Fibroblast of skin of abdomen (primary cell): ENCODE measurements at places on chromosomes 5 and 9.

DNA sequence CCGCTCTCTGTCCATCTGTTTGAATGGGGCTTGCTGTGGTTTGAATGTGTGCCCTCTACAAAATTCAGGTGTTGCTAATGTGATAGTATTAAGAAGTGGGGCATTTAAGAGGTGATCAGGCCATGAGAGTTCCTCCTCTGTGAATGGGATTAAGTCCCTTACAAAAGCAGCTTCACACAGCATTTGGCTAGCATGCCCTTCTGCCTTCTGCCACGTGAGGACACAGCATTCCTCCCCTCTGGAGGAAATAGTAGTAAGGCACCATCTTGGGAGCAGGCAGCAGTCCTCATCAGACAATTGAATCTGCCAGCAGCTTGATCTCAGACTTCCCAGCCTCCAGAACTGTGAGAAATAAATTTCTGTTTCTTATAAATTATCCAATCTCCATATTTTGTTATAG, 540.2 kb downstream of the CSNK1G3 start:
- DNase-seq = no peak

DNA sequence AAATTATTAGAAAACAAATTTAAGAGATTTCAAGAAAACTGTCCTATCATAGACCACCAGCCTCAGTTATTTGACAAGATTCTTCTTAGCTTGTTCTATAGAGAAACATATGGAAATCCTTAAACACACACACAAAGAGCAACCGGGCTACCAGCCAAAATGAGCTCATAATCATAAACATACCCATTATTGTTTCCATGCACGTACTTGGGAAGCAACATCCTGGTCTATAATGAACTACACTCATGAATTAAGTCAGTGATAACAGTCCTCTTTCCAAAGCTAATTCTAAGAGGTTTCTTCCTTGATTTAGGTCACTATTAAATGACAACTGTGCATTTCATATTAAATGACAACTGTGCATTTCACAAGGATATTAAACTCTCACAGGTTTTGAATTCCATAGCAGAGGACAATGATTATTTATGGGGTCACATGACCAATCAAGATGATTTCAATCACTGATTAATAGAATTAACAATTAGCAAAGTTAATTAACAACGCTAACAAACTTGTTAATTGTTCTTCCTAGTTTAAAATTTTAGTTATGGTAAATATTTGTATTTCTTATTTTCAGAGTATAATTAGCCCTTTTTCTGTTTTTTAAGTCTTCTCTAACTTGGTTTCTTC, 77.0 kb downstream of the OXCT1 start:
- DNase-seq = peak; percentile 97

- DNase-seq = peak; percentile 72
Measured at GRCh38 chr5:43482490-43483297, 971 bp downstream of the TMEM267 start.

GRCh38 chr5:114055318-114056184, 306.3 kb upstream of the KCNN2 start:
- DNase-seq = peak; percentile 68

- no peak for DNase-seq
Measured at GRCh38 chr5:96096724-96097123, 135.1 kb upstream of the ELL2 start.

DNA sequence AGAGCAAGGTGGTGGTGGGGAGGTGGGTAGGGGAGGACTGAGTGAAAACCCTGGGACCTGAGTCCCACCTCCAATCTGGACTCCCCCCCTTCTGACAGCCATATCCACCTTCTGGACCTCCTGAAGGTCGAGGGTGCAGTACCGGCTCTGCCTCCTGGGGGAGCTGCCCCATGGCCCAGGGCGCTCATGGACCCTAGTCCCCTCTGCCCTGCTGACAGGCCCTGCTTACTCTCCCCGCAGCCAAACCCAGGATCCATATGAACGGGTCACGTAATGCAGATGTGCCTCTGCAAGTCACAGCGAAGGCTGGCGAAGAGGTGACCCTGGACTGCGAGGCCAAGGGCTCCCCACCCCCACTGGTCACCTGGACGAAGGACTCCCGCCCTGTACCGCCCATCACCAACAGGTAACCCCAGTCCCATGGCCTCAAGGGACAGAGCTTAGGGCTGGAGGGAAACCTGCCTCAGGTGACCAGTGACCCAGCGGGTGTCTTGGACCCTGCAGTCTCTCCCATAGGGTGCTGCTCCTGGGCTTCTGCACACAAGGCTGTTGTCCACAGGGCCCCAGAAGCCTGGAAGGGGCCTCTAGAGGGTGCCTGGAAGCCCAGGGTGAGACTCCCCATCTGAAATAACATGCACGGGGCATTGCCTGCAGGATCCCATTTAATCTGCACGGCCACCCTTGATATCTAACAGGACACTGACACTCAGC, 61.7 kb downstream of the HMCN2 start:
- no peak for DNase-seq

GRCh38 chr5:171721464-171721863, 64.2 kb upstream of the SMIM23 start:
- no peak for DNase-seq

DNA sequence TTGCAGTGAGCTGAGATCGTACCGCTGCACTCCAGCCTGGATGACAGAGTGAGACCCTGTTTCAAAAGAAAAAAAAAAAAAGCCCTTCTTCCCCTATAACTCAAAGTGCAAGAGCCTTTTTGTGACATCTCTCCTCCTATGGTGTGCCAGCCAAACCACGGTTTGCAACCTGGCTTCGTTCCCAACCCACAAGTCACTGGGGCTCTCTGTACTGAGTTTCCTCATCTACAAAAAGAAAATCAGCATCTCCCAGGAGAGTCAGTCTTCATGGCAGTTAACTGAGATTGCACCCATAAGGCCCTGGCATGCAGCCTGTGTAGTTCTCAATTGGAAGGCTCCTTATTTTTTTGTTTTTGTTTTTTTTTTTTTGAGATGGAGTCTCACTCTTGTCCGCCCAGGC, 14.8 kb downstream of the ODF2 start:
- DNase-seq = peak; percentile 43

DNA sequence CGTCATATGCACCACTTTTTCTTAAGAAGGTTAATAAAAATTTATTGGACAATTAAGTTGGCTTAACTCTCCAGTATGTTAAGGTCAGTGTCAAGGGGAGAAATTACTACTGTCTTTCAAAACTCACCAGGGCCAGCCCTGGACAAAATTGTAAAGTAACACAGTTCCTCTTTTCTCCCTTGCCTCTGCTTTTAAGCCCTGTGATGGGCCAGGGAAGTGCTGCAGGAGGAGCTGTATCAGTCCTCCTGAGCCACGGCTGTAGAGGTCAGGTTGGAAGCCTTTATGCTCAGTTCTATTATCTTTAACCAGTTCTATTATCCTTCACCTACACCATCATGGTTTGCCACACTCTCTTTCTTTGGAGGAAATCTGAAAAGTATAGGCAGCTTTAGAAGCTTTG, 11.5 kb upstream of the PPP2R2B start:
- no peak for DNase-seq

DNA sequence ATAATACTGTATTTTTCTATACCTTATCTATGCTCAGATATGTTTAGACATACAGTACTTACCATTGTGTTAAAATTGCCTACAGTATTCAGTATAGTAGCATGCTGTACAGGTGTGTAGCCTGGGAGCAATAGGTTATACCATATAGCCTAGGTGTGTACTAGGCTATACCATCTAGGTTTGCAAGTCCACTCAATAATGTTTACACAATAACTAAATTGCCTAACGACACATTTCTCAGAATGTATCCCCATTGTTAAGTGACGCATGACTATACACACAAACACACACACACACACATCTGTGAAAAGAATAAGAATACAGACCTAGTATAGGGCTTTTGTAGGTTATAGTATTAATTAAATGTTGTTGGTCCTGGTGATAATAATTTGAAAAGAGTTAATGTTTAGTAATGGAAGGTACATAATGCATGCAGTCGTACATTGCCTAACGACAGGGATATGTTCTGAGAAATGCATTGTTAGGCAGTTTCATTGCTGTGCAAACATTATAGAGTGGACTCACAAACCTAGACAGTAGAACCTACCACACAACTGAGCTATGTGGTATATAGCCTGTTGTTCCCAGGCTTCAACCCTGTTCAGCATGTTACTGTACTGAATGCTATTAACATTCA, 13.6 kb downstream of the TDRD7 start:
- no peak for DNase-seq

- peak; percentile 94 for DNase-seq
Measured at GRCh38 chr5:89313804-89314588, 431.0 kb upstream of the MEF2C start.

GRCh38 chr5:179923436-179923835, 15.7 kb upstream of the TBC1D9B start:
- DNase-seq = no peak

DNA sequence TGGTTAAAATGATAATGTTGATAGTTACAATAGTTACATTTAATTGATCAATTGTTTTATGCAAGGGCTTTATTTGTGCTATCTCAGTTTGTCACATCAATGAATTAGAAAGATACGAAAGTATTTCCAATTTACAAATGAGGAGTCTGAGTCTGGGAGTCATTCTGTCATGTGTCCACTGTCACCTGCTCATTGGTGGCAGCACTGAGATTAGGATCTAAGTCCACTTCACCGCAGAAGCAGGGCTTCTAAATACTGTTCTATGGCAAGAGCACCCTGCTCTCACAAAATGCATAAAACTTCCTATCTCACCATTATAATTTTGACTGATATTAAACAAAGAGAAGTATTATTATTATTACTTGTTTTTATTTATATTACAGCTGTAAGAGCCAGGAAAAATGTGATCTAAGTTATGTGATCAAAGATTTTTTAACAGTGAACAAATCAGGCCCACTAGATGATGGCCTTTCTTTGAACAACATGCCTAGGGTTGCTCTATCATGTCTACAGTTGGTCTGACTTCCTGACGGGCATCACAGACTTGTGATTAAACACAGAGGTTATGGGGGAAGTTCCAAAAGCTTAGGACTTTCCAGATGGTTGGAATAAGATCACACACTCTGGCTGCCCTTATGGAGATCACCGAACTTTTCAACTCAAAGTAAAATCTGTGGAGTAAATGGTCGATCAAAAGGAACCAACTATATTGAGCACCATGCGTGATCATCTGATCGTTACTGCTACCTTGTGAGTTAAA, 15.1 kb downstream of the TLR4 start:
- DNase-seq = no peak

DNA sequence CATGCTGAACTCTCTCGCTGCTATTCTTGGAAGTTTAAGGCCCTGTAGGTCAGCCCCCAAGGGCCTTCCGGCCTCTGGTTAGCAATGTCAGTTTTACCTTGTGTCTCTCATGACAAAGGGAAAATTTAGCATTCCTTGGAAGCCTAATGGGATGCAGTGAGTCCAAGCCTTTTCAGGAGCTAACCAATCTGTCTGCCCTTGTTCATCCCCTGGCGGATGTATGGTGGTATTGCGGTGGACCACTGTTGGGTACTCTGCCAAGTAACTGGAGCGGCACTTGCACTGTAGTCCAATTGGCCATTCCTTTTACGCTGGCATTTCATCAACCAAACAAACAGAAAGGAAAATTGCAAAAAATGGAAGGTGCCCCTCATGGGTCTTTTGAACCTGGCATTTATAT, 318.4 kb upstream of the NMUR2 start:
- DNase-seq = no peak

- no peak for DNase-seq
Measured at GRCh38 chr5:61385627-61386026, 53.6 kb downstream of the ZSWIM6 start.

GRCh38 chr5:165014439-165014838, 1509.0 kb downstream of the MAT2B start:
- no peak for DNase-seq

- peak; percentile 60 for DNase-seq
Measured at GRCh38 chr9:15873573-15874177, 320.8 kb downstream of the CCDC171 start.

DNA sequence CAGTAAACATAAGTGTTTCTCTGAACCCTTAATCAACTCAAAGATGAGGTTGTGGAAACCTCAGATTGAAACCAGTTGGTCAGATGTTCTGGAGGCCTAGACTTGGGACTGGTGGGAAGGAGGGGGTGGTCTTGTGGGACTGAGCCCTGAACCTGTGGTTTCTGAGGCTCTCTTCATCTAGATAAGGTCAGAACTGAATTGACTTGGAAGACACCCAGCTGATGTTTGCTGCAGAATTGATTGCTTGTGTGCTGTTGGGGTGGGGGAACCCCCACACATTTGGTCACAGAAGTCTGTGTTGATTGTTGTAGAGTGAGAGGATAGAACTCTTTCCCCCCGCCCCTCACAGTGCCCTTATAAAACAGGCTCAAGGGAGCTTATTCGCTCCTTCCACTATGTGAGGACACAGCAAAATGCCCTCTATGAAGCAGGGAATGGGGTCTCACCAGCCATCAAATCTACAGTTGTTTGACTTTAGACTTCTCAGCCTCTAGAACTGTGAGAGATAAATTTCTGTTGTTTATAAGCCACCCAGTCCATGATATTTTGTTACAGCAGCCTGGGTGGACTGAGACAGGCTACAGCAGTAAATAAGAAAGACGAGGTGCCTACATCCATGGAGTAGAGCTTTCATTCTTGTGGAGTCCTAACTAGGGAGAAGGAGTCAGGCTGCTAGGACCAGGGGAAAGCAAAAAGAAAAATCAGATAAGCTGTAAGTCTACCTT, 25.7 kb upstream of the UGCG start:
- DNase-seq = no peak
